ENCODE measurements at places on chromosomes 6 and 20. TPM values are rescaled to one million over a fixed set of nuclear protein-coding genes. Genes with fewer than 3 reads are reported as not detected.

GRCh38 chr20:51562332-51563173, 20.0 kb upstream of the NFATC2 start:
- peaks cover 16% of the 10 kb centered on the region for H3K27me3 ChIP-seq
- peak overlapping the region; percentile 89 for H3K4me3 ChIP-seq
- H3K27ac ChIP-seq = peak overlapping the region; percentile 97
- peaks cover 26% of the 10 kb centered on the region for H3K4me1 ChIP-seq

- no peaks in the 10 kb centered on the region for H3K36me3 ChIP-seq
- H3K27ac ChIP-seq = no peak overlapping the region
- peaks cover 5% of the 10 kb centered on the region for H3K27me3 ChIP-seq
- H3K4me1 ChIP-seq = peaks cover 9% of the 10 kb centered on the region
Observed at GRCh38 chr6:14792118-14792955, 453.5 kb upstream of the JARID2 start.

- H3K27ac ChIP-seq = no peak overlapping the region
- no peak overlapping the region for H3K4me3 ChIP-seq
- H3K36me3 ChIP-seq = no peaks in the 10 kb centered on the region
- DNase-seq = no peak
- peaks cover 15% of the 10 kb centered on the region for H3K27me3 ChIP-seq
Observed at GRCh38 chr6:26309731-26310142, 55.3 kb upstream of the BTN3A2 start.

- peak overlapping the region; percentile 41 for H3K27ac ChIP-seq
- H3K4me3 ChIP-seq = peak overlapping the region; percentile 59
- peaks cover 12% of the 10 kb centered on the region for H3K27me3 ChIP-seq
- DNase-seq = no peak
Observed at GRCh38 chr20:58313396-58313795, 3.9 kb downstream of the RAB22A start.

ZC3H12D gene
- total RNA-seq = 0.72 TPM

- no peak overlapping the region for H3K4me3 ChIP-seq
- H3K36me3 ChIP-seq = no peaks in the 10 kb centered on the region
- H3K27ac ChIP-seq = no peak overlapping the region
- DNase-seq = no peak
Observed at GRCh38 chr6:146106532-146106931, 77.7 kb downstream of the GRM1 start.

GRCh38 chr6:46453741-46454316, 37.4 kb downstream of the RCAN2 start:
- peaks cover 4% of the 10 kb centered on the region for H3K36me3 ChIP-seq
- no peak overlapping the region for H3K4me3 ChIP-seq
- DNase-seq = no peak
- H3K4me1 ChIP-seq = peaks cover 16% of the 10 kb centered on the region

DNA sequence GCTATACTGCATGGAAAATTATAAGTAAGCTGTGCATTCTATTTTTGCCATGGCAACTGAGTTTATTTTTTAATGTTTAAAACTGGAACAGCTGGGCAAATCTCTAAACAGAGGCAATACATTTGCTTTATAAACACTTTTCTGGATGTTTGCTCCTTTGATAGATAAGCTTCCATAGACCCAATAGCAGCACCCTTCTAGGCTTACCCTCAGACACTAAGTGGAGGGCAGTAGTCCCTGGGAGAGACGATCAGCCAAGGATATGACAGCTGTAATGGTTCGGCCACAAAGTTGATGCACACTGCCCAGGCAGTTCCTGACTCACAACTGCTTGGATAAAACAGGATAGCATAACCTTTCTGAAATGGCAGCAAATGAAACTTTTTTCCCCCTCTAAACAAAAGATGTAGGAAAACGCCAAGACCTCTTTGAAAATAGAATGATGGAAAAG, 8.5 kb upstream of the MRPS10 start:
- H3K36me3 ChIP-seq = peaks cover 10% of the 10 kb centered on the region
- peaks cover 13% of the 10 kb centered on the region for H3K4me1 ChIP-seq
- no peak overlapping the region for H3K27ac ChIP-seq

- no peak overlapping the region for H3K27ac ChIP-seq
- no peak overlapping the region for H3K4me3 ChIP-seq
- no peaks in the 10 kb centered on the region for H3K27me3 ChIP-seq
- H3K36me3 ChIP-seq = no peaks in the 10 kb centered on the region
- no peak for DNase-seq
Observed at GRCh38 chr6:116954938-116955337, 77.9 kb downstream of the RFX6 start.

GRCh38 chr6:15758631-15759215, 95.9 kb upstream of the DTNBP1 start:
- no peak overlapping the region for H3K27ac ChIP-seq
- DNase-seq = no peak
- no peak overlapping the region for H3K4me3 ChIP-seq
- H3K4me1 ChIP-seq = no peaks in the 10 kb centered on the region

SLC35B2 gene
- total RNA-seq = 31.8 TPM

TREM2 gene
- total RNA-seq = not detected

BFSP1 gene
- 3.5 TPM for total RNA-seq

- no peaks in the 10 kb centered on the region for H3K36me3 ChIP-seq
- H3K4me1 ChIP-seq = no peaks in the 10 kb centered on the region
- peaks cover 2% of the 10 kb centered on the region for H3K27me3 ChIP-seq
- no peak overlapping the region for H3K4me3 ChIP-seq
- DNase-seq = no peak
- H3K27ac ChIP-seq = no peak overlapping the region
Observed at GRCh38 chr6:155521719-155522118, 66.1 kb upstream of the NOX3 start.

STMND1 gene
- total RNA-seq = not detected

- H3K36me3 ChIP-seq = no peaks in the 10 kb centered on the region
- no peaks in the 10 kb centered on the region for H3K27me3 ChIP-seq
- no peak for DNase-seq
- H3K4me1 ChIP-seq = no peaks in the 10 kb centered on the region
Observed at GRCh38 chr6:24257282-24257681, 100.6 kb downstream of the DCDC2 start.

- peaks cover 4% of the 10 kb centered on the region for H3K4me1 ChIP-seq
- H3K36me3 ChIP-seq = peaks cover 13% of the 10 kb centered on the region
- peak overlapping the region; percentile 47 for H3K4me3 ChIP-seq
- H3K27ac ChIP-seq = no peak overlapping the region
- DNase-seq = no peak
Observed at GRCh38 chr20:41533537-41534136, 84.5 kb downstream of the CHD6 start.

IL17F gene
- not detected for total RNA-seq

TMEM244 gene
- not detected for total RNA-seq

GRCh38 chr6:152984513-152984872, 1.7 kb upstream of the FBXO5 start:
- H3K4me3 ChIP-seq = peak overlapping the region; percentile 99
- peaks cover 4% of the 10 kb centered on the region for H3K36me3 ChIP-seq
- no peak for DNase-seq
- H3K27ac ChIP-seq = peak overlapping the region; percentile 64
- peaks cover 25% of the 10 kb centered on the region for H3K4me1 ChIP-seq
- H3K27me3 ChIP-seq = peaks cover 3% of the 10 kb centered on the region

DNA sequence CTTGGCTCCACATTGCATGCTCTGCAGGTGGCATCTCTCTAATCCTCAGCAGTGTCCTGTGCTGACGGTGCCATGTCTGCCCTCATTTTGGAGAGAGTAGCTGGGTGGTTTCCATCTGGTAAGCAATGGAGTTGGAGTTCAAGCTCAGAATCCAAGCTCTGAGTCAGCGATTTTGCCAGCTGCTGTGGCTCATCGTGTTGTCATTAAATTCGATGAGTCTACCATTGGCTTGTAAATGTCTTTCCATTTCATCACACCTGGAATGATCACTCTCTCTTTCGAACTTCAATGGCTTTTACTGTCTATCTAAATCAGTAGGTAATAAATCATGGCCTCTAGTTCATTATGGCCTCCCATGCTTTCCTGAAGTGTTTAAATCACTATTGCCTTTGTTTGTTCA, 378.5 kb upstream of the TSHZ2 start:
- DNase-seq = no peak
- H3K4me3 ChIP-seq = no peak overlapping the region
- no peak overlapping the region for H3K27ac ChIP-seq
- no peaks in the 10 kb centered on the region for H3K4me1 ChIP-seq
- peaks cover 5% of the 10 kb centered on the region for H3K27me3 ChIP-seq

TOP1 gene
- 72.7 TPM for total RNA-seq

DNA sequence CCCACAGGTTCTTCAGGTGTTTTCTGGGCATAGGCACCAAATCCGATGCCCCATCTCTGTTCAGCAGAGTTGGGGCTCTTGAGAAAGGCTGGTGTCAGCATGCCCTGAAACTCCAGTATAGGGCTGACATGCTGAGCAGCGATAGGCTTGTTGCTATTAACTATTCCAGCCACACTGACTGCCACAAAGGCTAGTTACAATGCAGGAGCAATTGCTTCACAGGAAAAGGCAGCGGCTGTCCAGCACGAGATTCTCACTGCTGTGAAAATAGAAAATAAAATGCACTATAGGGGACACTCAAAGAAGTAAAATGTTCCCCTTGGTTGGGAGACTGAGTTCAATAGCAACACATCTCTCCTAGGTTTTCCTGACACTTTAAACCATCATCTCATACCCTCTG, 112.4 kb downstream of the BFSP1 start:
- H3K4me3 ChIP-seq = no peak overlapping the region
- no peak for DNase-seq
- H3K27ac ChIP-seq = no peak overlapping the region
- H3K4me1 ChIP-seq = no peaks in the 10 kb centered on the region
- H3K36me3 ChIP-seq = no peaks in the 10 kb centered on the region
- peaks cover 2% of the 10 kb centered on the region for H3K27me3 ChIP-seq

DNA sequence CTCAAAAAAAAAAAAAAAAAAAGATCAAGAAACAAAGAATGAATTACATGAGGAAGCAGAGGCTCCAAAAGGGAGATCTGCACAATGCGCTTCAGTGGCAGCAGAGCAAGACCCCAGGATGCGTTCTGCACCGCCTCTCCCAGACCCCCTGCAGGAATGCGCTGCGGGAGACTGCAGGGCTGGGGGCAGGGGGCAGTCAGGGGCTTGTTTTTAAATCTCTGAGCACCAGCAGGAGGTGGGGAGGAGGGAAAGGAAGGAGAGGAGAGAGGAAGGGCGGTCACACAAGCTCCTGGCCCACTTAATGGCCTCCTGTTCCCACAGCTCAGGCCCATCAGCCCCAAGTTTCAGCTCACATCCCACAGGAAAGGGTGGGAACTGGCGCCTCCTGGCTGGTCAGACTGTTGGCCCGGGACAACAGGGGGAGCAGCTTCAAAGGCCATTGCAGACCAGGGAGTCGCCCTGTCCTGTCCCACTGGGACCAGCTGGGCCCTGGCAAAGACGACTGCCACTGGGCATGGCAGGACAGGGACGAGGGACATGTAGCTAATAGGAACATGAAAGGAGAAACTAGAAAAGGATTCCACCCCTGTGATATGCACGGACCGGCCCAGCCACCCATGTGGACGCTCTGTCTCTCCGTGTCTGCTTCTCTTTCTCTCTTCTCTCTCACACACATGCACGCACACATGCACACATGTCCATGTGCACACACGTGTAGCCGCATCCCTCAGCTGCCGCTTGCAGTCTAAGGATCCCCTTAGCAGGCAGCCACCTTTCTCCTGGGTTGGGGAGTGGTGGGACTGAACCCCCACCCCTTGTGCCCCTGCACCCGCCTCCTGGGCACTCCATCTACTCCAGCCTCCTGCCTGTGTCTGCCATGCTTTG, 34.7 kb downstream of the TFEB start:
- H3K4me3 ChIP-seq = peak overlapping the region; percentile 70
- peaks cover 15% of the 10 kb centered on the region for H3K27me3 ChIP-seq
- no peak for DNase-seq
- H3K4me1 ChIP-seq = peaks cover 37% of the 10 kb centered on the region
- peak overlapping the region; percentile 70 for H3K27ac ChIP-seq

GRCh38 chr6:35140639-35141006, 516 bp downstream of the TCP11 start:
- H3K4me1 ChIP-seq = no peaks in the 10 kb centered on the region
- no peak for DNase-seq
- no peak overlapping the region for H3K4me3 ChIP-seq
- H3K36me3 ChIP-seq = no peaks in the 10 kb centered on the region

GRCh38 chr20:52145587-52145986, 46.0 kb downstream of the ZFP64 start:
- no peak for DNase-seq
- H3K27ac ChIP-seq = no peak overlapping the region
- no peaks in the 10 kb centered on the region for H3K4me1 ChIP-seq

GRCh38 chr6:41040101-41040939, 1.3 kb upstream of the UNC5CL start:
- DNase-seq = no peak
- no peaks in the 10 kb centered on the region for H3K27me3 ChIP-seq
- no peak overlapping the region for H3K4me3 ChIP-seq
- H3K4me1 ChIP-seq = no peaks in the 10 kb centered on the region
- no peaks in the 10 kb centered on the region for H3K36me3 ChIP-seq

- H3K4me3 ChIP-seq = no peak overlapping the region
- H3K4me1 ChIP-seq = peaks cover 5% of the 10 kb centered on the region
- no peak overlapping the region for H3K27ac ChIP-seq
Observed at GRCh38 chr20:24724982-24725533, 224.0 kb upstream of the CST7 start.

GRCh38 chr6:26097268-26097875, 10.1 kb downstream of the HFE start:
- H3K4me3 ChIP-seq = no peak overlapping the region
- no peak overlapping the region for H3K27ac ChIP-seq
- H3K27me3 ChIP-seq = peaks cover 5% of the 10 kb centered on the region
- peaks cover 12% of the 10 kb centered on the region for H3K4me1 ChIP-seq
- no peaks in the 10 kb centered on the region for H3K36me3 ChIP-seq

DNA sequence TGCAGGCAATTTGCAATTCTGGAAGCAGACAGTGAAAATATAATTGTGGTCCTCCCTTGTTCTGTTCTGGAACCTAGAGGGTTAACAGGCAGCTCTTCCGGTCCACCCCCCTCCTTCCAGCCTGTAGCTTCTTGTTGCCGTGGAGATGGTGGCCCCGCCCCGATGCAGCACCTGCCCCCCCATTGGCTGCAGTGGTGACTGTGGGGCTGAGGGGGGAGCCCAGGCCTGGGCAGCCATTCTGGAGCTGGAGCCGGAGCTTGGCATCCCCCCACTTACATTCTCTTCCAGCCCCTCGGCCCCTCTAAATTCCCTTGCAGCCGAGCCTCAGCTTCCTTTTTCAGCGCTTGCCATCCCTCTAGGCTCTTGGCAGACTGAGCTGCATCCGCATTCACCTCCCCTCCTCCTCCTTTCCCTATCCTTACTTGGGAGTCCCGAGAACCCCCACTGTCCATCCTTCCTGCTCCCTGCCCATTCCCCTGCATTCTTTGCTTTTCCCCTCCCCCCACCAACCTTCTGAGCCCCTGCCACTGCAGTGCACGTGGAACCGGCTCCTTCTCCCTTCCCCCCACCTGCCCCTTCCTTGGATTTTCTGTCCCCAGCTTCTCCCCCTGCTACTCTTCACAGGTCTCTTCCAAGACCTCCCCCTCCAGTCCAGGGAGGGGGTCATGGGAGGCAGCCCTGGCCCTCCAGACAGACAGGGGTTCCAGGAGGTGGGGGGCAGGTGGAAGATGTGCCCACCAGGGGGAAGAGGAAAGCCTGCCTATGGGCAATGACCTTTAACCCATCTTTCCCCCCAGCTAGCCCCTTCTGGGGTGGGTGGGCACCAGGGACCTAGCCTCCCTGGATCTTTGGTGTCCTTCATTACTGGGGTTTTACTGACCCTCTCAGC, 11.4 kb downstream of the SYNGAP1 start:
- H3K36me3 ChIP-seq = peaks cover 17% of the 10 kb centered on the region
- peak overlapping the region; percentile 93 for H3K27ac ChIP-seq
- peaks cover 66% of the 10 kb centered on the region for H3K4me1 ChIP-seq
- peak overlapping the region; percentile 56 for H3K4me3 ChIP-seq

SIGLEC1 gene
- total RNA-seq = not detected

- DNase-seq = no peak
- H3K27ac ChIP-seq = no peak overlapping the region
- no peaks in the 10 kb centered on the region for H3K36me3 ChIP-seq
- H3K27me3 ChIP-seq = peaks cover 3% of the 10 kb centered on the region
- H3K4me1 ChIP-seq = peaks cover 3% of the 10 kb centered on the region
Observed at GRCh38 chr20:53838311-53838868, 232.0 kb downstream of the BCAS1 start.

RIPOR3 gene
- 11.2 TPM for total RNA-seq
